ENCODE measurements at places on chromosomes 2 and 18. TPM values are rescaled to one million over a fixed set of nuclear protein-coding genes. Genes with fewer than 3 reads are reported as not detected.

ADCYAP1 gene
- 3.1 TPM for total RNA-seq

PPM1B gene
- total RNA-seq, result 81.1 TPM

SLC4A3 gene
- total RNA-seq, result 34.4 TPM

ATP8B1 gene
- total RNA-seq, result 3.1 TPM

MAPRE3 gene
- total RNA-seq, result 35.7 TPM

ALK gene
- total RNA-seq, result 2.5 TPM

FTCDNL1 gene
- 3.1 TPM for total RNA-seq

RETREG2 gene
- total RNA-seq, result 68.9 TPM

CLEC4F gene
- not detected for total RNA-seq

ACKR3 gene
- total RNA-seq, result 12.5 TPM

SPP2 gene
- not detected for total RNA-seq

HOXD13 gene
- total RNA-seq, result not detected

KCNG2 gene
- 0.31 TPM for total RNA-seq

ACTR1B gene
- total RNA-seq, result 40.7 TPM

DNAH7 gene
- 19.4 TPM for total RNA-seq

FAM237A gene
- not detected for total RNA-seq

SERPINB12 gene
- not detected for total RNA-seq
